Hippocampal formation (tissue), 2 donors: ENCODE measurements at places on chromosomes 16 and 17.

GRCh38 chr16:695355-696089 lies 5.3 kb upstream of the WDR24 start:
- DNase-seq: no peak

DNA sequence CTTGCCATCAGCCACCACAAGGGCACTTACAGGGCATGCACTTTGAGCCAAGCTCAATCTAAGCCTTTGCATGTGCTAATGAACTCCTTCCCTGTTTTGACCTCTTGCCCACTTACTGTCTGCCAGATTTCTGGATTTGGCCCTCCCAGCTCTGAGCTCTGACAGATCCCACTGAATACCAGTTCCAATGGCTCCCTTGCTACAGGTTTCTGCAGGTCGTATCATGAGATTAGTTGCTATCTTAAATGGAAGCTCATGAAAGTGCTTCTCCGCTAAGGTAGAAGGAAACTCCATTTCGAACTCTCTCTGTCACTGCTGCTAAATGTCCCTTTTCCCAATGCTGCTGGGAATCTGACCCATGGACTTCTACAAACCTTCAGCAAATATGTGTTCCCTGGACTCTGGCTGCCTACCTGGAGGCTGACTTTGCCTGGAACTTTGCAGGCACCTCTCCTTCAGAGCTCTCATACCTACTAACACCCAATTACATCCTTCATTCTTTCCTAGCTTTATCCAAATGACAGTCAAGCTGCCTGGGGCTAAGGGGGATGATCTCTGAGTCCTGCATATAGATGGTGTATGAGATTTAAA lies 23.5 kb upstream of the TOB1 start:
- no peak for DNase-seq

DNA sequence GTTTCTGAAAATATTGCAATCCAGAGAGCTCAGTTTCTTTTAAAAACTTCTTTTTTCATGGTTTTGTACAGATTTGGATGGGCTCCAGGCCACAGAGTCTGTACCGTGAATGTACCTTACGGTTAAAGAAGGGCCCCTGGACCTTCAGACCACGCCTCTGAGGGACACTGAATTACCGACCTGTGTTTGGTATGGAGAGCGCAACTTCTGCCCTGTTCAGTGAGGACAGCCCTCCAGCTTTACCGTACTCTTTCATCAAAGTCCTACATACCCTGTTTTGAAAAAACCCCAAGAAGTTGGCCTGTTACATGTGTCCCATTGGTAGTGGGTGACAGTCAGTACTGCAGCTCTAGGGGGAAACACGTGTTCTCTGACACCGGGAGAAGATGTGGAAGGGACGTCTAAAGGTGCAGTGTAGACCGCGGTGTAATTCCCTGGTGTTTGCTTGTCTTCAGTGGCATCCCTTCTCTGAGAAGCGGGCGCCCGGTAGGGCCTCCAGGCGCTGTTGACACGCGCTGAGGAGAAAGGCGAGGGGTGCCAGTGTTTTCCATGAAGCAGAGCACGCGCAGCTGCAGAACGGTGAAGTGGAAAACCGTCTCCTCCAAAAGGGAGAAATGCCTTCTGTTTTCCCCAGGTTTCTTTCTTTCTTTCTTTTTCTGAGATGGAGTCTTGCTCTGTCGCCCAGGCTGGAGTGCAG lies 6.2 kb downstream of the PGS1 start:
- DNase-seq: no peak

GRCh38 chr16:6063526-6063925 lies 965.9 kb upstream of the EEF2KMT start:
- DNase-seq: no peak

- no peak for DNase-seq
These were observed 14.9 kb upstream of the TEX2 start for GRCh38 chr17:64277831-64278562.

GRCh38 chr16:337437-337836 lies 15.1 kb downstream of the AXIN1 start:
- DNase-seq: no peak

DNA sequence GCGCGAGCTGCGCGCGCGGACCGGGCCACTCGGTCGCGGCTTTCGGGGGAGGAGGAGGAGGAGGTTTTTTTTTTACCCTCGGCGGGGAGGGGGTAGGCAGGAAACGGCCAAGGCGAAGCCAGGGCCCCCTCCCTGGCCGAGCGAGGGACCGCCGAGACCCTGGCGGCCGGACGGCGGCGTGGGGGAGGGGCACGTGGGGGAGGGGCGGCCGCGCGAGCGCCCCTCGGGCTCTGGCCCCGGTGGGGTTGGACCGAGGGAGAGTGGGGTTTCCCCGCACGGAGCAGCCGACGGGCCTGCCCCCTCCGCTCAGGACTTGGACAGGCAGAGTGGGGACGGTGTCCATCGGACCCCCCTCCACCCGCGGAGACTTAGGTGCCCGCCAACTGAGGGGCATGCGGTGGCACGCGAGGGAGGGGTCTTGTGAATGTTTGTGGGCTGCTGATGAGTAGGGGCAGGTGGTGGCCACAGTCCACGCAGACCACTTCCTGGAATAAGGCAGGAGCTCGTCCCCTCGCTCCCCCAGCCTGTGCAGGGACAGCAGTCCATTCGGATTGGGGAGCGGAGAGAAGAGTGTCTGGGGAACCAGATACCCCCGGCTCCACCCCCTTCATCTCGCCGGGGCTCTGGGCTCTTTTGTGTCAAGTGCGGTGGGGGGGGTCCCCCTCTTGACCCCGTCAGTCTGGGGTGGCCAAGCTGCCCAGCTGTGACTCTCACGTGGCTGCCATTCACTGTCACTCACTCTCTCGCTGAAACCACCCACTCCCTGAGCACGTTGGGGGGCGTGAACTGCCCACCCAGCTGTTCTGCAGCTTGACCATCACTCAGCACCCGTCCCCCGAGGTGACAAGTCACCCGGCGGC lies 3.0 kb upstream of the CHD3 start:
- peak; percentile 36 for DNase-seq

- no peak for DNase-seq
These were observed 23.4 kb upstream of the TNRC6C start for GRCh38 chr17:77935121-77935571.
